Upper lobe of left lung (tissue), 6 donors: ENCODE measurements at places on chromosomes 7 and 10. TPM values are rescaled to one million over a fixed set of nuclear protein-coding genes. Genes with fewer than 3 reads are reported as not detected.

DNA sequence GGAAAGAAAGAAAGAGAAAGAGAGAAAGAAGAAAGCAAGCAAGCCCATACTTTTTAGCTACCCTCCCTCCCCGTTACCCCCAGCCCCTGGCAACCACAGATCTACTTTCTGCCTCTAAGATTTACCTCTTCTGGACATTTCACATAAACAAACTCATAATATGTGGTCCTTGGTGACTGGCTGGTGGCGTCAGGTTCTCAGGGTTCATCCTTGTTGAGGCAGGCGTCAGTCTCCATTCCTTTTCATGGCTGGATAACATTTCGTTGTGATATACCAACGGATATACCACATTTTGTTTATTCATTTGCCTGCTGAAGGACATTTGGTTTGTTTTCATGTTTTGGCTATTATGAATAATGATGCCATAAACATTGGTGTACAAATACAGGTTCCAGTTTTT is 30.5 kb downstream of the CDH23 start:
- H3K27me3 ChIP-seq = no peaks in the 10 kb centered on the region
- H3K27ac ChIP-seq = no peak overlapping the region
- no peak overlapping the region for H3K4me3 ChIP-seq
- H3K4me1 ChIP-seq = no peaks in the 10 kb centered on the region
- no peaks in the 10 kb centered on the region for H3K36me3 ChIP-seq

DNA sequence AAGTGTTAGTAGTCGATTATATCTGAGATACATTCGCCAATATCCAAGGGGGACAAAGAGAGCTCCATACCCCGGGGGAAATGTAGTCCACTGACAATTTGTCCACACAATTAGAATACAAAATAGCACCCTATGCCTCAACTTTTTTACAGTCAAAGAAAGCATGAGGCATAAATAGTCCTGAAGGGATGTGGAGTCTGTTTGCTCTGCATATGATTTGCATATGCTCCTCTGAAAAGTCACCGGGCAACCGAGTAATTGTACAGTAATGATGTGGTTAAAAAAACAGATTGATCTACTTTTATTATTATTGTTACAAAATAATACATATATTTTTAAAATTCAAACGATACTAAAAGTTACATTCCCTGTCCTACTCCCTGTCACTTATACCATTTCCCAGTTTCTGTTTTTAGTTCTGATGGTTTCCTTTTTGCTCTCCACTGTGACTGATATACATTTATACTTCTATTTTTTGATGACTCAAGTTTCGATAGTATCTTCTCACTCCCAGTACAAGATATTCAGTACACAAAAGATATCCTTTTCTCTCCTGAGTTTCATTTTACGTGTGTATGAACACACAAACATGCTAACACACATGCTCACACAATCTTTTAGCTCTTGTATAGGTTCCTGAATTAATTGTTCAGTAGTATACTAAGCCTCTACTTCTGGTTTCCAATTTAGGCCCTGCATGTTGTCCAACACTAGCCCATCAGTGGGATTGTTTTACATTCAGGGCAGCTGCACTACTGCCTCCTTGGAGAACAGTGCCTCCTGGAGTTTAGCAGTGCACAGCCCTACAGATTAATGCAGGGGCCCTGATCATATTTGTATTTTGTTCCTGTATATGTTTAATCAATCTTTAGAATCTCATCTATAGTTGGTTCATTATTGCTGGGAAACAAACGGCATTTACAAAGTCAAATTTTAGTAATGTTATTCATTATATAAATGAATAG is 130.9 kb downstream of the TES start:
- H3K4me1 ChIP-seq = peaks cover 14% of the 10 kb centered on the region
- H3K4me3 ChIP-seq = no peak overlapping the region
- H3K27ac ChIP-seq = no peak overlapping the region
- H3K27me3 ChIP-seq = no peaks in the 10 kb centered on the region

PLXNA4 gene
- total RNA-seq = 1.8 TPM

CYP26C1 gene
- 0.37 TPM for total RNA-seq

- H3K27ac ChIP-seq = peak overlapping the region; percentile 76
- no peak for DNase-seq
- peaks cover 9% of the 10 kb centered on the region for H3K27me3 ChIP-seq
- H3K36me3 ChIP-seq = peaks cover 42% of the 10 kb centered on the region
- peaks cover 54% of the 10 kb centered on the region for H3K4me1 ChIP-seq
These were observed 2.7 kb downstream of the EPHB4 start for GRCh38 chr7:100824499-100825214.
